Activated T-cell treated with anti-CD3 and anti-CD28 coated beads for 1 hour (primary cell): ENCODE measurements at places on chromosomes 11 and 22.

DNA sequence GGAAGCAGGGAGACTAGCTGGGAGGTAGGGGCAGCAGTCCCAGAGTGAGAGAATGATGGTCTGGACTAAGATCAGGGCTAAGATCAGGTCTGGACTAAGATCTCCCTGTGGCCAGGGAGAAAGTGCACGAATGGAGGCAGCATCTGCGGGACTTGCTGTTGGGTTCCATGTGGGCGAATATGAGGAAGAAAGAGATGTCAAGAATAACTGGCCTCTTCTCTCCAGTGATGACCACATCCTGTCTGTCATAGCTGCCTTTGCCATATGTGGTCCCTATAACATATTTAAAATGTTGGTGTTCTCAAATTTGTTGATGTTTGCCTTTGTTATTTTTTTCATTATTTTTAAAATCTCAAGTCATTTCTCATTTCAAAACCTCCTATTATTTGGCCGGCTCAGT is 27.4 kb upstream of the CXCR5 start:
- DNase-seq: no peak

DNA sequence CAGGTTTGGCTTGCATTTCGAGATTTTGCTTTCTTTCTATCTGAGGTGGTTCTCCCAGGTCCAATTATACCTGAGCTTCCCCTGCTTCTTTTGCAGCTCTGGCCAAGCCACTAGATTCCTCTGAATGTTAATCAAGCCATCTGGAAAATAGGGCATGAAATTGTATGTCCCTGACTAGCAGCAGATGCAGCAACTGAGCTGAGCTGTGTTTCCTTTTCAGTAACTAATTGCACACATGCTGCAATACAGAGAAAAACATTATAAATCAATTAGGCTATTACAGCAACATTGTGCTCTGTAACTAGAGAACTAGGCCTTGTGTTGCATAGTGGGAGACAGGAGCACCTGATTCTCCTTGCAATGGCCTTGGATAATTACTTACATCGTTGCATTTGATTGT is 408.3 kb downstream of the ETS1 start:
- DNase-seq: no peak

- DNase-seq: no peak
Observed at GRCh38 chr11:35427071-35427470, 7.7 kb upstream of the SLC1A2 start.

DNA sequence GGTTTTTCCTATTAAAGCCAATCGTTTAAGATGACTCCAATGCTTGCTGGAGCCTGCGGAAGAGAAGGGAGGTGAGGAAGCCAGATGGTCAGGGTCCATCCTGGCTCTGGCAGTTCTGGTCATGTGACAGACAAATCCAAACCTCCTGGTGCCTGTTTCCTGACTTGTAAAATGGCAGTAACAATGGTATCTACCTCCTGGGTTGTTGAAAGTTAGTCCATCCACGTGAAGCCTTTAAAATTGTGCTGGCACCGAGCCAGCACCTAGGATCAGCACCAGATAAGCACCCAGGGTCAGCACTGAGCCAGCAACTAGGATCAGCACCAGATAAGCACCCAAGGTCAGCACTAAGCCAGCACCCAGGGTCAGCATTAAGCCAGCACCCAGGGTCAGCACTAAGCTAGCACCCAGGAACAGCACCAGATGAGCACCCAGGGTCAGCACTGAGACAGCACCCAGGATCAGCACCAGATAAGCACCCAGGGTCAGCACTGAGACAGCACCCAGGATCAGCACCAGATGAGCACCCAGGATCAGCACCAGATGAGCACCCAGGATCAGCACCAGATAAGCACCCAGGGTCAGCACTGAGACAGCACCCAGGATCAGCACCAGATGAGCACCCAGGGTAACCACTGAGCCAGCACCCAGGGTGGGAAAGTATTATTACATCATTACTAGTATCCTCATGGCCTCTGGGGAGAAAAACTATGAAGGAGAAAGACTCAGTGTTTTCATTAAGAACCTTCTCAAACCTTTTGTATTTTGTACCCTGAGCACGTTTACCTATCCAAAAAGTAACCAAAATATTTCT is 17.2 kb downstream of the KIAA0930 start:
- DNase-seq: no peak

DNA sequence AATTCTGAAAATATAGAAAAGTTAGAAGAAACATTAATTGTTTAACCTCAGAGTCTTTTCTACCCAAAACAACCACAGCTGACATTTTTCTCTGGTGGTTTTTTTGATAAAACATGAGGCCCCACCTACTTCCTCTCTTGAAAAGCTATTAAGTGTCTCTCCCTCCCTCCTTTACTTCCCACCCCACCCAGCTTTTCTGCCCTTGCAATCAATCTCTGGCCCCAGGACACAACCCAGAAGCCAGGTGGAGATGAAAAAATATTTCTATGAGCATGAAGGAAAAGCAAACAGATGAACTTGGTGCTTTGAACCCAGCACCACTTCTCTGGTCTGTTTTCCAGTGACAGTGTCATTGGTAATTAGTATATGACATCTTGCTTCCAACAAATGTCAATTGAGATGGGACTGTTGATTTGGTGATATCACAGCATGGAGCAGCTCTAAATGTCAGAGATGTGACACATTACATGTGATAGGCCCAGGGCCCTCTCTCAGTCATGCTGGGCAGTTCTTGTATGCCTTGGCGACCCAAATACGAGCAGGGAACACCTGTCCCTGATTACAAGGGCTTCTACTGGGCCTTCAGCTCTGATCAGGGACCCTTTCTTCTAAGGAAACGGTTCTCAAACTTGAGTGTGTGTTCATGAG is 23.9 kb upstream of the TMPRSS13 start:
- no peak for DNase-seq

GRCh38 chr11:34757026-34757451 is 136.1 kb downstream of the EHF start:
- DNase-seq: no peak

GRCh38 chr11:8767466-8768142 is 85.0 kb downstream of the RPL27A start:
- no peak for DNase-seq

GRCh38 chr11:63504933-63505586 is 824 bp upstream of the LGALS12 start:
- no peak for DNase-seq

- DNase-seq: no peak
Observed at GRCh38 chr11:116777056-116777455, 4.3 kb upstream of the BUD13 start.

- DNase-seq: peak; percentile 89
Observed at GRCh38 chr22:44735518-44736428, 16.6 kb upstream of the ARHGAP8 start.

GRCh38 chr11:113645593-113646349 is 60.3 kb downstream of the TMPRSS5 start:
- DNase-seq: no peak

GRCh38 chr22:43275545-43276317 is 67.4 kb downstream of the SCUBE1 start:
- no peak for DNase-seq

GRCh38 chr11:115097796-115098408 is 406.3 kb downstream of the CADM1 start:
- no peak for DNase-seq

DNA sequence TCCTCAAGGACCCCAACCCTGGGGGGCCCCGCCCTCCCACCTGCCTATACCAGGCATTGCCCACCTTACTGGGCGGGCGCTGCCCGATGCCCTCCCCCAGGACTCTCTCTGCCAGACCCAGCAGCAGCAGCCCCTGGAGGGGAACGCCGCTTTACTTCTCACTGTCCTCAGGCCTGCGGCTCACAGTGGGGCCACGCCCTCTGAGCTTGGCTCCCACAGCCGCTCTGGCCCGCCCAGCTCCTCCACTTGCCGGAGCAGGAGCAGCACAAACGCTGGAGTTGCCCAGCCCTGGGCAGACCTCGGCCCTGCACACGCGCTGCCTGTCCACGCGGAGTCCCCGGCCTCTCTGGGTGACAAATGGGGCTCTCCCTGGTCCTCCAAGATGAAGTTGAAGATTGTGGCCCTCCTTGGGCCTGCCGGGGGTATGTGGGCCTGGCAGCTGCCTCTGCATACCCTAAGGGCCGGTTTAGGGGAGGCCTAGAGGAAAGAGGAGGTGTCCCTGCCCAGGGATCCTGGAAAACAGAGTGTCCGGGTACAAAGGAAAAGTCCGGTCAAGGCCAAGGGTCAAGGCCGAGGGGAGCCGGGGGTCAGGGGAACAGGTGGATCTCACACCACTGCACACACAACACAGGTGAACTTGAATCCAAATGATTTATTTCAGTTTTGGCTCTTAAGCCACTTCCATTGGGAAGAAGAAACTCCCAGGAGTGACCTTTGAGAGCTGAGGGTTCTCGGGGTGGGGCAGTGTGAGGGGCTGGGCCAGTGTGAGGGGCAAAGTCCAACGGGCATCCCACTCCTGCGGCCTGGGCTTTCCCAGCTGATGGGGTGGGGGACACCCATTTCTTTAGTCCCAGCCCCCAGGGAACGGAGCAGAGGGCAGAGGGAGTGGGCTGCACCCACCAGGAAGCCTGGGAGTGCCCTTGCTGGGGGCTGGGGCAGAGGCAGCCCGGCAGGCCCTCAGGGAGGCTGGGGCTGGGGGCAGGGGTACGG is 674 bp upstream of the BAIAP2L2 start:
- no peak for DNase-seq

GRCh38 chr22:30209642-30210041 is 36.9 kb downstream of the LIF start:
- no peak for DNase-seq

- DNase-seq: no peak
Observed at GRCh38 chr22:38347181-38347943, 30.1 kb upstream of the CSNK1E start.

- no peak for DNase-seq
Observed at GRCh38 chr22:19966908-19967750, 25.5 kb upstream of the TXNRD2 start.

GRCh38 chr11:119125821-119126220 is 4.4 kb downstream of the HINFP start:
- DNase-seq: no peak

DNA sequence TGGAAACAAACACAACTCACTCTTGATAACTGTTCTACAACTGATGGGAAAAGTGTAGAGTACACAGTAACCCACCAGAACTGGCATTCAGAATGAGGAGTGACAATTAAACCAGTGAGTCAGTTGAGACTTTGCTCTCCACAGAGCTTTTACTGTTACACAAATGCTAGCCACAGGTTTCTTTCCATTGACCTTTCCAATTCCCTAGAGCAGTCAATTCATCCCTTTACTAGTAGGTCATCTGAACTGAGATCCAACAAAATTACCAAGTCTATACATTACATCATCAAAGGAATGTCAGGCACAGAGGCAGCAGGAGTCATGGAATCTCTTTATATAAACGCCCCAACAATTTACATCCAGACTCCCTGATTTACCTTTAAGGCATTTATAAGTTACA is 65.9 kb downstream of the PHF21A start:
- no peak for DNase-seq

DNA sequence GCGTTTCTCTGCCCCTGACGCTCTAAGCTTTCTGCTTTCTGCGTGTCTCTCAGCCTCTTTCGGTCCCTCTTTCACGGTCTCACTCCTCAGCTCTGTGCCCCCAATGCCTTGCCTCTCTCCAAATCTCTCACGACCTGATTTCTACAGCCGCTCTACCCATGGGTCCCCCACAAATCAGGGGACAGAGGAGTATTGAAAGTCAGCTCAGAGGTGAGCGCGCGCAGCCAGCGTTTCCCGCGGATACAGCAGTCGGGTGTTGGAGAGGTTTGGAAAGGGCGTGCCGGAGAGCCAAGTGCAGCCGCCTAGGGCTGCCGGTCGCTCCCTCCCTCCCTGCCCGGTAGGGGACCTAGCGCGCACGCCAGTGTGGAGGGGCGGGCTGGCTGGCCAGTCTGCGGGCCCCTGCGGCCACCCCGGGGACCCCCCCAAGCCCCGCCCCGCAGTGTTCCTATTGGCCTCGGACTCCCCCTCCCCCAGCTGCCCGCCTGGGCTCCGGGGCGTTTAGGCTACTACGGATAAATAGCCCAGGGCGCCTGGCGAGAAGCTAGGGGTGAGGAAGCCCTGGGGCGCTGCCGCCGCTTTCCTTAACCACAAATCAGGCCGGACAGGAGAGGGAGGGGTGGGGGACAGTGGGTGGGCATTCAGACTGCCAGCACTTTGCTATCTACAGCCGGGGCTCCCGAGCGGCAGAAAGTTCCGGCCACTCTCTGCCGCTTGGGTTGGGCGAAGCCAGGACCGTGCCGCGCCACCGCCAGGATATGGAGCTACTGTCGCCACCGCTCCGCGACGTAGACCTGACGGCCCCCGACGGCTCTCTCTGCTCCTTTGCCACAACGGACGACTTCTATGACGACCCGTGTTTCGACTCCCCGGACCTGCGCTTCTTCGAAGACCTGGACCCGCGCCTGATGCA is at the start of gene MYOD1:
Gene MYOD1 (plus strand): TSS at position 544 of the 910 bp plus-strand sequence. CDS start 212 bp downstream, at position 756.
- DNase-seq: no peak

- no peak for DNase-seq
Observed at GRCh38 chr11:130456286-130456685, 7.8 kb downstream of the ADAMTS15 start.

GRCh38 chr11:62791501-62792201 is at the start of gene TMEM223:
TSS of gene TMEM223 (minus strand) at chr11:62792006. CDS start at chr11:62791994, 12 bp downstream.
- peak; percentile 86 for DNase-seq

- DNase-seq: no peak
Observed at GRCh38 chr11:9738116-9738515, 74.2 kb downstream of the SWAP70 start.

DNA sequence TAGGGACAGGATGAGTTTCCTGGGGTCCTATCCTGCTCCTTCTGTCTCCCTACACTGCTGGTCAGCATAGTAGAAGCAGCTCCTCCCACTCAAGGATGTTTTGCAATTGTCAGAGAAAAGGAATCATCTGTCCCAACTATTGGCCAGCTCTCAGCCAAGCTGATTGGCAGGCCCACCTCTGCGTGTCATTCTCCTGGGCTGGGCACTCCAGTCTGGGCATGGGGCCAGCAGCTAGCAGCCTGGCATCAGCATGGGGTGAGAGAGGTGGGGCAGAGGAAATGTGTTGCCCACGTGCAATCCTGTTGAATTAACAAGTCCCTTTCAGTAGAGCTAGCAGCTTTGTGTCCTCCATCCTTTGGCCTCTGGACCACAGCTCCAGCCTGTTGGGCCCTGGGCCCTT is 14.1 kb downstream of the ANKK1 start:
- DNase-seq: no peak

DNA sequence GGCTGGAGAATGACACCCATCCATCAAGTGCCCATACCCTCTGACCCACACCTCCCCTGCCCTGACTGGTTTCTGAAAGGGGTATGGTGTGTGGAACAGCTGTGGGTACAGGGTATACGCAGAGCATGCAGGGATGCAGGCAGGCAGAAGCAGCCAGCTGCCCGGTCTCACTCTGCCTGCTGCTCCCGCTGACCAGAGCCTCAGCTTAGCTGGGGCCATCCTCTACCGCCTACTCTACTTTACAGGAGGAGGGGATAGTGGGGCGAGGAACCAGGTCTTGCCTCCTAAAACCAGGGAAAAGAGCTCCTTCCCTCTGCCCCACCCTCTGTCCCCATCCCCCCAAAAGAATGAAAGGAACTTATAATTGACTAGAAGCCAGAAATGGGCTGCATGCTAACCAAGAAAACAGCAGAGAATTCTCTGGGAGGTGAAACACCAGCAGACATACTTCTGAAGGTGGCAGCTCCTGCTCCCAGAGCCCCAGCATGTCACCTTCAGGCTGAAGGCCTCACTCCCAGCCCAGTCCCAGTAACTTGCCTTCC is 13.0 kb upstream of the CHRM4 start:
- no peak for DNase-seq
